ENCODE measurements at places on chromosomes 6 and 20.

GRCh38 chr20:19249106-19249879 lies 36.9 kb downstream of the SLC24A3 start:
- DNase-seq: no peak

DNA sequence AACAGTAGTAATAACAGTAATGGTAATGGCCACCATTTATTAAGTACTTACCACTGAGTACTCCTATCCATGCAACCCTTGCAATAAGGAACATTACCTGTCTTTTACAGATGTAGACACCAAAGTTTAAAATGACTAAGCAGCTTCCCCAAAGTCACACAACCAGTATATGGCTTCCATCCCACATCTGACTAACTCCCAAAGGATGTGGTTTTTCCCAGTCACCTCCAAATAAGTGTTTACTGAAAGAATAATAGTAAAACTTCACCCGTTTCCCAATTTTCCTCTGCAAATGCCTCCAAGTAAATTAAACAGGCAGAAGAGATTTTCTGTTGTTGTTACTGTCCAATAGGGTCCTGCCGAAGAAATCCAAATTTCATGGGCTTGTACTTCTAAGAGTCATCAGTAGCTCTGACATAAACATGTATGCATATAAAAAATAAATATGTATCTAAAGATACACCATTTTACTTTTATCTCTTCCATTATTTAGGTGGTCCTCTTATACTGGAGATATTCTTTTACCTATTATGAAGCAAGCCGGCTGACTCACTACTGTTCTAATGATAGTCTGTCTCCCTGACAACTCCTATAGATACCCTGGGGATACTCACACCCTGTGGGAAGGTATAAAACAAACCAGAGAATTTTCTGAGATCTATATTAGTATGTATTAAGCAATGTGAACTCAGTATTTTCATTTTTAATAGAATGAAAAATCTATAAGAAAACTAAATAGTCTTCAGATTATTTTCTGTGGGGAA lies 77.9 kb upstream of the ID4 start:
- no peak for DNase-seq

- DNase-seq: no peak
Observed at GRCh38 chr6:76481101-76481500, 408.6 kb upstream of the IMPG1 start.

DNA sequence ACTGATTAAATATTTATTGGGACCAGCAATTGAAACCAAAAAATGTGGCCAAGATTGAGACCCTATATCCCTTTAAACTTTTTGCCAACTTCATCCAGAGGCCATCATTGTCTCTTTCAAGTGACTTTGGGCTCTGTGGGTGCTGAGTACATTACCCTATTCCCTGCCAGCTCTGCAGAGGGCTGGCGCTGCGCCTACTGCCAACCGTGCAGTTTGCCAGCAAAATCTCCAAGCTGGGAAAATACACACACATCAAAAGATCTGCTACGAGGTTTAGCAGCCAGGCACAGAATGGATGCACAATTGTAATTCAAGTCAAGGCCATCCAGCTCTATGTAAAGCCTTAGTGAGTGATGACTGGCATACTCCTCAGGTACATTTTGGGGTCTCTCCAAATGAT lies 125.0 kb downstream of the CBLN4 start:
- no peak for DNase-seq

DNA sequence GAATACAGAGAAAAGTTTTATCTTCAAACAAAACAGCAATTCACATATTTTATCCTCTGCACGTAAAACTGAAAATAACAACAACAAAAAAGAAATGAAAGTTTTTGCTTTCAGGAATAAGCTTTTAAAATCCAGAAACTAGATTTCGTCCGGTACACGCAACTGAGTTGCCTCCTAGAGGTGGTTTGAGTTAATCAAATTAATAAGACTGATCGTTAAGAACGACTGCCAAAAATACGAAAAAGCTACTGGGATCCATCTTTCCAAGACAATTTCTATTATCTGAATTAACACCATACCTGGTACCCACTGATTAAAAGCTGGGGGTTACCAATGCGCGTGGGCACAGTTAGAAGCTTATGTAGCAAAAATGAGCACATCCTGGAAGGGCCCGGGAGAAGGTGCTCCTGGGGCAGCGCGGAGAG lies 669 bp downstream of the PDCD2 start:
- no peak for DNase-seq

Data from lower leg skin (tissue), 4 donors.